ENCODE measurements at places on chromosomes 2 and 18.

GRCh38 chr2:54233832-54234649, 22.0 kb downstream of the TSPYL6 start:
- DNase-seq, result no peak

GRCh38 chr18:3683483-3683882, 233.5 kb downstream of the TGIF1 start:
- DNase-seq, result no peak

DNA sequence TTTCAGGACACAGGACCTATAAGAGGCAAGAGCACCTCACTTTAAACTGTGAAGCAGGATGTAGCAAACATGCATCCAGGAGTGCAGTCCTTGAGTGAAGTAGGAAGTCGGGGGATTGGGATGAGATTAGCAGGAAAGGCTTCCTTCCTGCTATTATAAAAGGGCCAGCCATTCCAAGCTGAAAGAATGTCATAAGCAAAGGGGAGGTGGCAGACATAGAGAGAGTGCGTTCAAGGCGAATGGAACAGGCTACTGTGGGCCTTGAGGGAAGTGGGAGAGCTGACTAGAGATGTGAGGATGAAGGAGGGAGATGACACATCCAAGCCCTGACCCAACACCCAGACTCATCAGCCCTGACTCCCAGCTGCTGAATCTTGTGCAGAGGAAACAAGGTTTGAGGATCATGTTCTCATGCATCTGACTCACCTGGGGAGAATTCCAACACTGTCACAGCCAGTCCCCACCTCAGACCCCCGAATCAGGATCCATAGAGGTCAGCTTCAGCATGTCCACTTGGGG, 63.9 kb downstream of the GYPC start:
- DNase-seq, result no peak

DNA sequence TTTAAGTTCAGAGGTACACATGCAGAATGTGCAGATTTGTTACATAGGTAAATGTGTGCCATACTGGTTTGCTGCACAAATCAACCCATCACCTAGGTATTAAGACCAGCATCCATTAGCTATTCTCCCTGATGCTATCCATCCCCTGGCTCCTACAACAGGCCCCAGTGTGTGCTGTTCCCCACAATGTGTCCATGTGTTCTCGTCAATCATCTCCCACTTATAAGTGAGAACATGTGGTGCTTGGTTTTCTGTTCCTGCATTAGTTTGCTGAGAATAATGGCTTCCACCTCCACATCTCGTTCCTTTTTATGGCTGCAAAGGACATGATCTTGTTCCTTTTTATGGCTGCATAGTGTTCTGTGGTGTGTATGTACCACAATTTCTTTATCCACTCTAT, 75.8 kb downstream of the SUCLG1 start:
- DNase-seq, result no peak

- no peak for DNase-seq
Measured at GRCh38 chr18:63160172-63160995, 159.2 kb downstream of the BCL2 start.

GRCh38 chr2:207813221-207813916, 43.7 kb upstream of the FZD5 start:
- no peak for DNase-seq

GRCh38 chr18:49174478-49174877, 223.7 kb upstream of the SMAD7 start:
- DNase-seq, result no peak

GRCh38 chr18:57430079-57431001, 4.8 kb upstream of the ONECUT2 start:
- DNase-seq, result no peak

GRCh38 chr2:118981632-118982031, 39.6 kb downstream of the MARCO start:
- no peak for DNase-seq

DNA sequence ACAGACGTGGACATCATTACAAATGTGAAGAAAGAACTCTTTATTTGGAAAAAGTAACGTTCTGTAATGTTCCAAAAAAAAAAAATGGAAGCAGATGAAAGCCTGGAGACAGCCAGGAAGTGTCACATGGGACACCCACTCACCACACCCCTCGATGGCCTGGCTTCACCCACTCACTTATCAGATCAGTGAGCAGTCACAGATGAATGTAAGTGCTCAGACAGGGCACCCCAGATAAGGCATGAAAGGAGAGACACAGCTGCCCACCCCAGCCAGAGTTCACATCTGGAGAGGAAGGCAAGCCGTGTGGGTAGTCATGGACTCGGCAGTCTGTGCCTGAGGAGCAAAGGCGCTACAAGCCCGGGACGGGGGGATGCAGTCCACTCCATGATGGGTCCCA, 105.2 kb downstream of the SEPTIN10 start:
- DNase-seq, result no peak

- no peak for DNase-seq
Measured at GRCh38 chr2:64104933-64105332, 39.3 kb downstream of the PELI1 start.

- no peak for DNase-seq
Measured at GRCh38 chr2:80303006-80303908, 1.3 kb downstream of the LRRTM1 start.

DNA sequence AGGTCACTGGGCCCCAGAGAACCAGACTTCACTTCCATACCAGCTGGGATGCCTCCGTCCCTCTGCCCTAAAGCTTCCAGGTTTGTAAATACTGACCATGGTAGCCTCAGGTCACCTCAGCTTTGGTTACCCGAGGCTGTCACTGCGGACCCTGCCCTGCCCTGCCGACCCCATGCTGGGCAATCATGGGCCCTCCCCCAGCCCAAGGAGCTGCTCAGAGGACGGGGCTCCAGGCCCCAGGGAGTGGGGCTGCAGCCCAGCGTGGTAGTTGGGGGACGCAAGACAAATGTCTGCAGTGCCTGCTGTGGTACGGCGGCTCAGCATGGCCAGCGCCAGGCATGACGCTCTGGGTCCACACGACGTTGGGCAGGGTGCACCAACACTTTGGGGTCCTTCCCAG, 25.3 kb downstream of the RAMP1 start:
- DNase-seq, result no peak

DNA sequence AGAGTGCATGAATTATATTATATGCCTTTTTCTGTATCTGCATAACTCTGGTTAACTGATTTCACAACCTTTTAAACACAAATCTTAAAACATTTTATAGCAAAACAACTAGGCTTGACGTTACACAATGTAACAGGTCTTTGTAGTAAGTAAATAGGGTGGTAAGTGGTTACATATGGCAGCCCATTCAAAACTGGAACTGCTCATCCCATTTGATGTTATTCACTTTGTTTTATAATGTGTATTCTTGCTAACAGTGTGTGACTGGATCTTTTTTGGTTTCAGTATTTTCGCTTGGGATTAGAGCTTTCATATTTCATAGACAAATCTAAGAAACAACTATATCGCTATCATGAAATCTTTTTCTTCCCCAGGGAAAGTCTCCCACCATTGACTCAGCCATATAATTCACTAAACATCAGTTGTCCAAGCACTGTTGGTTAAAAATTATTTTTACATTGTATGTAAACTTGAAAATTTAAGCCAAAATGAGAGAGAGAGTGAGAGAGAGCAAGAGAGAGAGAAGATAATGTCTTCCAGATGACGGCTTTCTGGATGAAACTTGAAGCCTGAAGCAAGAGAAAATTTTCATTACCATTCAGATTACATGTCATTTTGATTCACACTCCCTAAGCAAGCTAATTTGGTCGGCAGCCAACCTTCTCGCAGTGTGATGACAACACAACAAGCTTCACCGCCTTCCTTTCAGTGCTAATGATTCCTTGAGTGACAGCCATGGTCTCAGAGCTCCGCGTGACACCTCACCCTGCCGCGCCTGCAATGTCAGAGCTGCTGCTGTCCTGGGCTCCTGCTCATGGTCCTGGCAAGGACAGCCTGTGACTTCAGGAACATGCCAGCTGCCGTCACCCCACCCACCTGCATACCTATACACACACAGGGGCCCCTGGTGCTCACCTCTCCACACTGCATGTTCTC, 946.9 kb upstream of the SOX11 start:
- no peak for DNase-seq

- no peak for DNase-seq
Measured at GRCh38 chr2:193749485-193749884, 1554.8 kb upstream of the TMEFF2 start.

GRCh38 chr2:171788316-171788993, 101.2 kb downstream of the DYNC1I2 start:
- no peak for DNase-seq

DNA sequence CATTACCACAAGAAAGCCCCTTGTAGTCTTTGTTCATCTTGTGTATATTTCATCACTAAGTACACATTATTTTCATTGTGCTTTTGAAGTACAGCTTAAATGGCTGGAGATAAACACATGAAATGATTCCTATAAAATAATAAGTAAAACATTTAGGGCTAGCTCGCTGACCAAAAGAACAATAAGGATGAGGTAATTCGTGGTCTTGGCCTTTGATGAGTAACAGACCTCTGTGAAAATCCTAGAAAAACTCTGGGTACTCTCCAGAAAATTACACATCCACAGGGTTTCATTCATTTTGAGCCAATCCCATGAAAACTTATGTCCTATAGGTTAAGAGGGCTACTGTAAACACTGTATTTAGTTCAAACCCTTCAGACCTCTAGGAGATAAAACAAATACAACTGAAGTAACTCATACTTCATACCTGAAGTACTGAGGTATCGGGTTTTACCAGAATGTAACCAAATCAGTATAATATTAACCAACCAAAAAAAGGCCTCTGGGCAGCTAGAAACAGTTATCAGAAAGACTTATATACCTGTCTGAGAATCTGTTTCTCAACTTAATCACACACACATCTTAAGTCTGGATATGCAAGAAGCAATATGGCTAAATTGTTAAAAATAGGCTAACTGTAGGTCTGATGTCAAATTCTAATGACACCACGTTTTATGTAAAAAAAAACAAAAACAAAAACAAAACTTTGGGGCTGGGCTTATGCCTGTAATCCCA, 31.0 kb downstream of the CFAP36 start:
- no peak for DNase-seq

GRCh38 chr2:55141572-55142413, 90.3 kb downstream of the CLHC1 start:
- no peak for DNase-seq

DNA sequence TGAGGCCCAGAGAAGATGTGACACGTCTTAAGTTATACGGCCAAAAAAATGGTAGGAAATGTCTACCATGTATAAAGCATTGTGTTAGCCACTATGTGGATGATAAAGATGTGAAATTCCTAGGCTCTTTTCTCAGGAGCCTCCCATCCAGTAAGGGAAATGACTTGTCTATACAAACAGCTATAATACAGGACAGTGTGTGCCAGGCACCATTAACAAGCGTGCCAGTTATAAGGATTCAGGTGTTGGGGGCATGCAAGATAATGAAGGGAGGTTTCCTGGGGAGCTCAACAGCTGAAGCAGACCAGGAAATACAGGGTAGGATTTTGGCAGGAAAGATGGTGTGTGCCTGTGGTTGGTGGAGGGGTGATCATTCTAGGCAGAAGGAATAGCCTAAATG, 37.6 kb downstream of the ALPK2 start:
- no peak for DNase-seq

DNA sequence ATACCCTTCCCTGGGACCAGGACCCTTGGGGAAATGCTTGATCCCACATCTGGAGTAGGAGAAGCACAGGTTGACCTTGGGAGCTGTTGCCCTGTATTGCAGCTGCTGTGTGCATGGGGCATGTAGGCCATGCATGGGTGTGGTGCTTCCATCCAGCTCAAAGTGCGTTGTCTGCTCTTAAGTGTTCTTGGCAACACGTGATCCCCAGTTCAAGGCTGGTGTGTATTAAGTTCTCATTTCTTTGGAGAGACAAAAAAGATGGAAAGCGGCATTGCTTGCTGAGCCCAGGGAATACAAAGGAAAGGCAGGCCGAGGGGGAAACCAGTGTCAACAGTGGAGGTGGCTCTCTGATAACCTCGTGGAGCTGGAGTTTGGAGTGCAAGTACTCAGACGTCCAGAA, 110.7 kb downstream of the RTP5 start:
- DNase-seq, result no peak

DNA sequence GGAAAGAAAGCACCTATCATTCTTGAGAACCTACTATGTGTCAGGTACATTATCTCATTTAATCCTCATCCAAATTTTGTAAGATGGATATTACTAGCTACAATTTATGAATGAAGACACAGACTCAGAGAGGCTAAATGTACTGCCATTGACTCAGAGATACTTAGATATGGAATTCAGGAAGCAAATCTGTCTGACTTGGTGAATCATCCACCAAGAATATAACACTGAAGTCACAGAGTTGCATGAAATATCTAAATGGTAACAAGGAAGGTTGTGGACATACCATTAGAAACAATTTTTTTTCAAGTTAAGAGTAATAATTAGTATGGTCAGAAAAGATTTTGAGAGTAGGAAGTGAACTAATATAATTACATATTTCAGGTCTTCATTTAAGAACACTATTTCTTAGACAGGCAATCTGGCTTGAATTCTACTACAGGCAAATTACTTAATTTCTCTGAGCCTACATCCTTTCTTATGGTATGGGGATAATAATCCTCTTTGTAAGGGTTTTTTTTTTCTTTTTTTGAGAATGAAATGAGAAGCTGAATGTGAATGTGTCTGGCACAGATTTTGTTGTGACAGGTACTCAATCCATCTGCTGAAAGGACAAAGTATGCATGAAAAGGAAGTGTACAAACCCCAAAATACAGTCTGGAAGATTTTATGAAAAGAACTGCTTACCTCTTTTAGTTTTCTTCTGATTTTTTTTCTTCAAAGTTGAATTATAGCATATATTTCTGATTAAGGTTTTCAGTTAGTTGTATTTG, 14.8 kb upstream of the C2orf66 start:
- no peak for DNase-seq

- no peak for DNase-seq
Measured at GRCh38 chr18:12028674-12029073, 47.4 kb downstream of the IMPA2 start.

DNA sequence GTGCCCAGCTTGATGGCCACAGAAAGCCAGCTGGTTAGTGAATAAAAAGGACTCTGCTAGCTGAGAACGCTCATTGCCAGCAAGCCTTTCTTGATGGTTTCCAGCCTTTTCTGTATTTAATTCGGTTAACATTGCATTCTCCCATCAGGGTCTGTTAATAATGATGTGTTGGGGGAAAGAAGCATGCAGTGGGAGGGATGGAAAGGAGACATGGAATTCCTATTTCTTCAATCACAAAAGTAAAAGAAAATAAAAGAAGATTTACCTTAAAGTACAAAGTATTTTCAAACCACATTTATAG, 141.9 kb upstream of the RBBP8 start:
- DNase-seq, result no peak

DNA sequence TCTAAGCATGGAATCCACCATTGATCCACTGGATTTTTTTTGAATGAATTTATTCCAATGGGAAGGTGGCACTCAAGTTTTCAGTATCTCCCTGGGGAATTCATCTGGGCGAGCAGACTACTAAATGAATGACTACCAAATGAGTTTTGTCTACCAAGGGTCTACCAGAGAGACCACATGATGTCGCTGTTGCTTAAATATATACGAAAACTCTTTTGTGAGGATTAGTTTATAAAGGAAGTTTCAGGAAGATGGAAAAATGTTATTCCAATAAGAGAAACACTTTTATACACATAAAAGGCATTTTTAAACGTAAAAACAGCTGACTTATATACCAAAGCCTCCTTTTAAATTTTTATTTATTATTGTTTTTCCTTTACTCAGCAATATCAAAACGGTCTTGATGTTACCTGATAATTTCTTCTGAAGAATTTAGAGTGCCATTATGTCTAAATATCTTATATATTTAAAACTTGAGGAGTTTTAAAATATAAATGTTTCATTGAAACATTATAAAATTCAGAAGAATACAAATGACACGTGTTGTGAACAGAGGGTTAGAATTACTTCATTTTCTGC, 139.7 kb downstream of the HRH4 start:
- no peak for DNase-seq

GRCh38 chr18:48735080-48735676, 196.3 kb downstream of the CTIF start:
- no peak for DNase-seq

All from stimulated activated naive CD8-positive, alpha-beta T cell treated with anti-CD3 and anti-CD28 coated beads, Interleukin-15, Interleukin-2, amounts not matched to agents 100 U/mL and 50 U/mL, for 24 hours (primary cell).